ENCODE measurements at places on chromosomes 2 and 18.

GRCh38 chr2:75317316-75317715 lies 118.0 kb upstream of the TACR1 start:
- no peak for DNase-seq

DNA sequence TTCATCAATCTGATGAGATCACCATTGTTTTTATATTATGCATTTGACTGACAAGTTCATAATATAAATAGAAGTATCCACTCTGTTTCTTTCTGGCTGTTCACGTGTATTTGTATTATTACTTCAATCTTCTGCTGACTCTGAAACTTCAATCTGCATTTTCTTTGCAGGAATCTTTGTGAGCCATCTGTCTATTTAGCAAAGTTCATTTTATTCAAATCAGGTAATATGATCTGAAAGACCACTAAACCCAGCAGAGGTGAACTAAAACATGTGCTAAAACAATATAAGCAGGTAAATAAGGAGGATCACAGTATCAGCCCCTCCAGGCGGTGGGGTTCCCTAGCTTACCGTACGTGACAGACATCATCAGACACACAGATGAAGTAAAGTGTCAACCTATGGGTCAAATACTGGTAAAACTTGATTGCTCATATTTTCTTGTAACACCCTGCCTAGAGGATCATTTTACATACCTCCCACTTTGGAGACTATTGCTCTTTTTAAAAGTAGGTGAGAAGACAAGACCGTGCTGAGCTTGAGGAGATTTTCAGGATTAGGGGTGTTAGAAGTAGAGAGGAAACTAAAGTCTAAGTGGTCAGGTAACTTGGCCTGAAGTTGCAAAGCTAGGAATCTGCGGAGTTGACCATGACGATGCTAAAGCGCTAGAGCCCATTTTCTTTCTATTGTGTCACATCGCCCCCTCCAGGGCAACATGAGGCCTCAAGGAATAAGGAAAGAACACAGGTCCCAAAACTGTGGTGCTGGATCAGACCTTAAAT lies 9.0 kb downstream of the DTNB start:
- DNase-seq, result no peak

GRCh38 chr2:131035112-131035825 lies 58.0 kb downstream of the FAM168B start:
- no peak for DNase-seq

DNA sequence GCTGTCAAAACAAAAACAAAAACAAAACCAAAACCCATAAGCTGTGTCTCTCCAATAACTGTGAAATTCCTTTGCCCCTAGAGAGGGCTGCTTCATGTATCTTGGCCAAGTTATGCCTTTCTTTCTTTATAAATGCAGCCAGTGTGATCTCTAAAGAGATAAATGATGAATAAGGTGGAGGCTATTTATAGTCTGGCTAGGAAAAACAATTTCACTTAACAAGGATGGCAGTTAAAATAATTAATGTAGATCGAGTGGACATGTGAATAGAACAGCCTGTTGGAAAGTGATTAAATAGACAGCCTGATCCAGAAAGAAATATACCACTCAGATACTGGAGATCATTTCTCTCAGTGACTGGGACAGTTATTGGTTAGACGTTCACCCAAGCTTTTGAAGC lies 1666.9 kb upstream of the CELF4 start:
- no peak for DNase-seq

GRCh38 chr2:190051223-190051622 lies 11.3 kb downstream of the MSTN start:
- DNase-seq, result no peak

GRCh38 chr2:194725169-194725568 lies 931.9 kb upstream of the SLC39A10 start:
- DNase-seq, result no peak

All from activated naive CD4-positive, alpha-beta T cell (primary cell).